ENCODE measurements at places on chromosomes 16 and 17.

- no peak for DNase-seq
Observed at GRCh38 chr16:89317101-89317671, 99.7 kb downstream of the ZNF778 start.

GRCh38 chr16:80639636-80640035 lies 98.8 kb downstream of the DYNLRB2 start:
- DNase-seq: no peak

GRCh38 chr16:81497690-81498089 lies 53.1 kb downstream of the CMIP start:
- DNase-seq: no peak

DNA sequence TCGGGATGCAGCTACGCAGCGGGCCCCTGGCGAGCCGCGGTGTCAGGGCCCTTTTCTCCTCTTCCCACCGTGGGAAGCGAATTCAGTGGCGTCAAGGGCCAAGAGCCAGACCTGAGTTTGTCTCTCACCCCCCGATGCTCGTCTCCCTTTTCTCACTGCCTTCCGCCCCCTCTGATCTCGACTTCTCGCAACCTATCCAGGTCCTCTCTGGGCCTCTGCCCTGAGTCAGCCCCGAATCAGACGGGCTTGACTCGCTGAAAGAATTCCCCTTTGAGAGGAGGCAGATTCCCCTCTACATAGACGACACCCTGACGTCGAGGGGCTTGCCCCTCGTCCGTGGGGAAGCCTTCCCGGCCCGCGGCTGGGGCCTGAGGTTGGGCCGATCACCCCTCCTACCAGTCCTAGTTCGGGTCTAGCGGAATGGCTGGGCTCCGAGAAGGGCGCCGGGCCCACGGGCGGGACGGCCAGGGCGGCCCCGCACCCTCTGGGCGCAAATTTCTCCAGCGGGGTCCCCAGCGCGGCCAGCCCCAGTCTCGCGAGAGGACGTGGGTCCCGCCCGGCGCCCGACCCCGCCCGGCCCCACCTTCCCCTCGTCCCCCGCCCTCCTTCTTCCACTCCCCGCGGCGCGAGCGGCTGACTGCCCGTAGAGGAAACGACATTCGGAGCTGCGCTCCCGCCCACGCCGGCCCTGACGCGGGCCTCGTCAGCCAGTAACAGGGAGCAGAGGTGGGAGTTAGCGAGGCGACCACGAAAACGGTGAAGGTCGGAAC lies at the start of gene GGNBP2:
TSS of gene GGNBP2 (plus strand) at position 613 of the 770 bp plus-strand sequence. CDS start 806 bp downstream, outside the sequence.
- peak; percentile 90 for DNase-seq

DNA sequence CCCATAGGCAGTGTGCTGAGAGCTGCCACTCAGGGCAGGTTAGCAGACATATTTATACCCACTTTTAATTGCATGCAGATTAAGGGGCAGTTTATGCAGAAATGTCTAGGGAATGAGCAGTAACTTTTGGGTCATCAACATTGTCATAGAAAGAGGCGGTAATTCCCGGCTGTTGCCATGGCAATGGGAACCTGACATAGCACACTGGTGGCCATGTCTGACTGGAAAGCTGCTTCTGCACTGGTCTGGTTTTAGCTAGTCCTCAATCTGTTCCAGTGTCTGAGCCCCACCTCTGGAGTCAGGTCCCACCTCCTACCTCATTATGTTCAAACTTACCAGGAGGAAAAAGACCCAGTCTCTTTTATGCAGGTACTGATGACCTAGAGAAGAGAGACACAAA lies 31.5 kb upstream of the TNRC6C start:
- no peak for DNase-seq

DNA sequence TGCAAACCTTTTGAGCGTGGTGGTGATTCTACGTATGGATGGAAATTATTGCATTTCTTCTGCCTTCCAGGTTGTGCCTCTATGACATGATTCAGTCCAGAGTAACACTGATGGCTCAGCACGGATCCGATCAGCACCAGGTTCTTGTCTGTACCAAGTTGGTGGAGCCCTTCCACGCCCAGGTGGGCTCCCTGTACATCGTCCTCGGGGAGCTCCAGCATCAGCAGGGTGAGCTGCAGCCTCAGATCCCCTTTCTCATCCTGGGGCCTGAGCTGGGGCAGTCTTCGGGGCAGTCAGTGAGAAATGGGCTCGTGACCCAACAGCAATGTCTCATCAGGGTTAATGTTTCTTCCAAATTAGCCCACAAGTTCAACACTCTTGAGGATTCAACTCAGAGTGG lies 9.3 kb upstream of the CDK3 start:
- no peak for DNase-seq

DNA sequence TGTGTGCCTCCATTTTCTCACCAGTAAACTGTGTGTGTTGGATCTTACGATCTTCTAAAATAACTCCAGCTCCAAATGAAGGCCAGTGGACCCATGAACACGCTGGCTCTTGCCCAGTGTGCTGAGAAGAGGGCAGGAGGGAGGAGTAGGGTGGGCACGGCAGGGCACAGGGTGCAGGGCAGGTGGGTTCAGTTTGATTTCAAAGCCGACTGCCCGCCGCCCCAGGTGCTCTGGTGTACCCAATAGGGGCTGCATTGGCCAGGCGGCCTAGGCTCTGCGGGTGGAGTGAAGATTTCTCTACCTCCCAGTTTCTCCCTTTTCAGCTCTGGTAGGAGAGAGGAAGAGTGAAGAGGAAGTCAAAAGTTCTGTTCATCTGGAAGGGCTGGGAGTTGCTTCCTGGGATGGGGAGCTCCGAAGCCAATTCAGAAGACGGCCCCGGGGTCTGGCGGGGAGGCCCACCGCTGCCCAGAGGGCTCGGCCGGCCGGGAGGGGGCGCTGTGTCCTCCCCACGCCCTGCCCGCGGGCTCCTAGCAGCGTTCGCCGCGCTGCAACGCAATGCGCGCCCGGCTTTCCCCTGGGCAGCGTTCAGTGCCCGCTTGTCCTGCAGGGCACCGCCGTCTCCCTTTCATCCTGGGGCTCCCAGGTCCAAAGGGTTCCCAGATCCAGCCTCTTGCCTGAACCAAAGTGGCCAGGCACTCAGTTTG lies 1.1 kb upstream of the CRHR1 start:
- peak; percentile 39 for DNase-seq

Data from liver (tissue), 10 donors.